ELR (cell line): ENCODE measurements at places on chromosomes 1 and 21.
A peak's percentile ranks its signal among the peaks of the same experiment; 100 is the strongest.

GRCh38 chr21:20313013-20313412, 685.2 kb upstream of the NCAM2 start:
- DNase-seq = no peak

- no peak for DNase-seq
Observed at GRCh38 chr1:204456826-204457442, 37.7 kb downstream of the PIK3C2B start.

DNA sequence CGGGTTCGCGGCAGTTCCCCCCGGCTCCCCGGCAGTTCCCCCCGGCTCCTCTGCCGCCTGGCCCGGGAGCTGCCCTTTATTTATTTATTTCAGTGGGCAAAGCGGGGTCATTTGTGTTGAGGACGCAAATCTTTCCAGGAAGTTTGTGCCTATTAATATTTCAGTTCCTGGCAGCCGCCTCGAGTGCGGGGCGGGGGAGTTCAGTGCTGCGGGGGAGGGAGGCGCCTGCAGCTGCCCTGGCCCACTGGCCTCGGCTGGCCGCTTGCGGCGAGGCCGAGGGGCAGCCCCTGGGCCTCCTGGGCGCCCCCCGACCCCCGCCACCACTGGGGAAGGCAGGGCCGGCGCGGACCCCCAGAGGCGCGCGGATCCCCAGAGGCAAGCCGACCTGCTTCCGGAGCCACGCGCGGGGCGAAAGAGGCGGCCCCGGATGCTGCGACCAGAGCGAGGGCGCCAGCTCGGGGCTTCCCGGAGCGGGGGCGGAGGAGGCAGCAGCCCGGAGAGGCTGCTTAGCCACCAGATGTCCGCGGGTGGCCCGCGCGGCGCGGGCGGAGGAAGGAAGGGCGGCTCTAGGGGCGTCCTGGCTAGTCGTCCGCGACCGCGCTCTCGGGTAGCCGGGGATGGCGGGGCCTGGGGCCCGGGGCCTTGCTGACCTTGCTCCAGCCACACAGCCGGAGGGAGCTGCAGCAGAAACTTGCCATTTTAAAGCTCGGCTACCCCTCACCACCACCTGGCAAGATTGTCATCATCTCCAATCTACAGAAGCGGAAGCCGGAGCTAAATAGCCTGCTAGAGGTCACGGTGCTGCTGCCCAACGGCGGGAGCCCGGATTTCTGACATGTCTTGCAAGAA, 48.0 kb downstream of the H3-3A start:
- DNase-seq = peak; percentile 72

GRCh38 chr1:155062151-155062686, 1.3 kb upstream of the EFNA4 start:
- DNase-seq = no peak

DNA sequence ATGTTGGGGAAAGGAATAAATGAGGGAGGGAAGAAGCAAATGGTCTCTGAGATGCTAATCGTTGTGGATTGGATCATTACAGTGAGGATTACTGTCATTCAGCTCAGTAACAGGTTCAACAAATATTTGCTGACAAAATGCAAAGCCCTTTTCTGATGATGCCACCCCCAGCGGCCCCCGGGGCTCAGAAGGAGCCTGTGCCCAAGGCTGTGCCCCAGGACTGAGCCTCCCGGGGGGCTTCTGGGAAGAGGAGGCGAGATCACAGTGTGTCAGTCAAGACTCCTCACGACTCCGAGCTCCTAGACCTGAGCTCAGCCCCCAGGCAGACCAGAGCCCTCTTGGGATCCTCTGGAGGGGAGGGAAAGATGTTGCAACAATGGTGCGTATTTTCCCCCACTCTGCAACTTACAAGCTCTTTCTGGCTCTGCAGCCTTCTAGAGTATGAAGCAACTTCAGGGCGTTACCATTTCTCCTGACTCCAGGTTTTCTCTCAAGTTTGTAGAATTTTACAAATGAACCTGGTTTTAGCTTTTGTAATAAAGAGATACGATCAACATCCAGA, 20.8 kb downstream of the EPHA8 start:
- DNase-seq = no peak

DNA sequence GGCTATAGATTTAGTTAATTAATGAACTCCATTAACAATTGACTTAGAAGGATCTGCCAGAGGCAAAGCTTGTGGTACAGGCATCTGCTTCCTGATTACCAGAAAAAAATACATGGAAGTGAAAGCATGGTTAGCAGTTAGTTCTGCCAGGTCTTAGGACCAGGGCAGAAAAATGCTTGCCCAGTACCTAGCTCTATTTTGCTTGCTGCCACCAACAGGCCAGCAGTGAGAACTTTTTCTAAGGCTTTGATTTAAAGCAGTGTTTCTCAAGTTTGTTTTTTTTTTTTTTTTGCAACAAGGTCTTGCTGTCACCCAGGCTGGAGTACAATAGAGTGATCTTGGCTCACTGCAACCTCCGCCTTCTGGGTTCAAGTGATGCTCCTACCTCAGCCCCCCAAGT, 16.4 kb upstream of the MTF1 start:
- DNase-seq = peak; percentile 46

GRCh38 chr1:246292571-246292970, 214.5 kb downstream of the SMYD3 start:
- DNase-seq = no peak

GRCh38 chr1:192080684-192081083, 77.6 kb upstream of the RGS18 start:
- DNase-seq = no peak

GRCh38 chr1:171081314-171081753, 9.4 kb upstream of the FMO3 start:
- peak; percentile 26 for DNase-seq

DNA sequence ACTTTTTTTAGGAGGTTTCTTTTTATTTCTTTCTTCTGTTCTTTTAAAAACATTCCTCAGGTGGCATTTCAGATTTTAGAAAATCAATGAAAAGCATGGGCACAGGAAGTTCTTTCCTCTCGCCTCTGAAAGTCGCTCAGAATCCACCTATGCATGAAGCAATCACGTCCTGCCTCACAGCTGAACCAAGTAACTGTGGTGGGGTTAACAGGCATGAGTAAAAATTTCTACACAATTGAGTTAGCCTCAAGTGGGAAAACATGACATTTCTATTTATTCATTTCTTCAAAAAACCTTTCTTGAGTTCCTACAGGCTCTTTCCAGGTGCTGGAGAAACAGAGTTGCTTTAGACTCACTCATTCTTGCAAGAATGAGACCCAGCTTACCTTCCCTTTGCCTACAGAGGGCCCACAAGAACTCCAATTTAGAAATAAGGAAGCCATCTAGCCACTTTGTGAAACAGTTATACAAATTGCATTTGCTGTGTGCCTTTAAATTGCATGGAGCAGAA, 508.9 kb upstream of the PKN2 start:
- no peak for DNase-seq

GRCh38 chr1:229950908-229951307, 116.1 kb upstream of the GALNT2 start:
- DNase-seq = no peak

- DNase-seq = no peak
Observed at GRCh38 chr1:164785841-164786534, 227.0 kb downstream of the PBX1 start.

GRCh38 chr1:104295511-104295910, 545.8 kb downstream of the AMY1C start:
- no peak for DNase-seq

- DNase-seq = no peak
Observed at GRCh38 chr1:6353619-6353954, 40.0 kb downstream of the ACOT7 start.

- DNase-seq = peak; percentile 19
Observed at GRCh38 chr1:1217621-1218523, 3.9 kb upstream of the TNFRSF4 start.

GRCh38 chr1:234499119-234499942, 20.4 kb upstream of the TARBP1 start:
- DNase-seq = peak; percentile 90

GRCh38 chr1:184300446-184300845, 86.4 kb upstream of the C1orf21 start:
- peak; percentile 81 for DNase-seq

DNA sequence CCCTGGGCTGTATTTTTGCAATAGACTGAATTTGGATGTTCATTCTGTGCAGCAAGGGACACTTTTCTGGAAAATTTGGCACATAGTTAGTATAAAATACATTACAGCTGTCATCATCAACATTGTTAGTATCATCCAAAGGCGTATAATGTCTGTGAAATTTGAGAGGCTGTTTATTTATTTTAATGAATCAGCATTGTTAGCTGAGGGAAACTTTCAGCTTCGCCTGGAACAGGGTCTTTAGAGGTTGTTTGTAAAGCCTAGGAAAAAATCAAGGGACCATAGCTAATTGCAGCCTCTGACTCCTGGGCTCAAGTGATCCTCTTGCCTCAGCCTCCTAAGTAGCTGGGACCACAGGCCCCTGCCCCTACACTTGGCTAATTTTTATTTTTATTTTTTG, 106.8 kb upstream of the USP24 start:
- DNase-seq = peak; percentile 59

GRCh38 chr1:109396513-109396839, 1.2 kb downstream of the SORT1 start:
- no peak for DNase-seq

DNA sequence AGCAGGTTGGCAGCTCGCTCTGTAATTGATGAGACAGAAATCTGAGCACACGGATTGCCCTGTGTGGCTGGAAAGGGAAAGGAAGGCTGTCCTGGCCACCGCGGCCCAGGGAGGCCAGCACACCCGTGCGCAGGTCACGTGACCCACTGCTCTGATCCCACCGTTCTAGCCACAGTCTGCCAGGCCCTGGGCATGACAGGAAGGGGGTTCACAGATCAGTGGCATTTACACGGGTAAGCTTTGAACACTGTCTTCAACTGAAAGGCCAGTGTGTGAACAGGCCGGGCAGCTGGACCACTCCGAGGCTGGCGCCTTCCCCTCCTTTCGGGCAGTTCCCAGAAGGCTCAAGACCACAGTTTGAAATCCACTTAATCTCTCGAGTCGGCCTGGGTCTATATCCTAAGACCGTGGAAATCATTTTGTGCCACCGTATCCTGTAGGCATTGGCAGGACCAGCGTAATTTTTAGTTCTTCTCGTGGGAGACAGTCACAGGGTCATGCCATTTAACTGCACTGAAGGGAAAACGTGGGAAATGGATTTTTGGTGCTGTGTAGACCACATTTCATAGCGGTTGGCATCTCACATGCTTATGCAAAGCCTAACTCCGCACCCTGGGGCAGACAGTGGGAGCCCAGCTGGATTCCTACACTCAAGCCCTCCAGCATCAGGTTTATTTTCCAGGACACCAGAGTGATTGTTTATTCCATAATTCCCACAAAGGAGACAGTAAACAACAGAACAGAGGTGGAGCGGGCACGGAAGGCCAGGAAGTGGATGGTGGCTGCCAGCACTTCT, 3.1 kb upstream of the ADARB1 start:
- no peak for DNase-seq

DNA sequence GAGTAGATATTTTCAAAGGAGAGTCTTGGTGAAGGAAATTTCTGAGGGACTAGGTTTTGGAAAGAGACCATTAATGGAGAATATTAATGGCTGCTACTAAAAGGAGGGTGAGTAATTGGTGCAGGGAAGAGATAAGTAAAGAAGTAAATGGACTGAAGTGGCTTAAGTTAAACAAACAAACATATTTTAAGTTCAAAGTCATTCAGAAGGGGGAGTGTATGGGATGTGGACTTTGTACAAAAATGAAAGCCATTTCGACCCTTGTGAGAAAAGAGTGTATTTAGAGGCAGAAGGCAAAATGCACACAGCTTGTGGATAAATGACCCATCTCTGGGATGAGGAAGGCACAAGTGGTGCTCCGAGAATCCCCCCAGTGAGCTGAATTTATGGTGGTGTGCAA, 171.7 kb downstream of the BACH1 start:
- DNase-seq = no peak

- DNase-seq = peak; percentile 5
Observed at GRCh38 chr1:95287081-95287480, 53.1 kb downstream of the RWDD3 start.

- DNase-seq = peak; percentile 53
Observed at GRCh38 chr1:156709757-156710489, 4.5 kb upstream of the CRABP2 start.

GRCh38 chr1:166838766-166839599, at the start of gene POGK:
Gene POGK (plus strand): TSS chr1:166839475. CDS start chr1:166840957, 1,482 bp downstream.
- DNase-seq = peak; percentile 90

GRCh38 chr1:2198571-2198970, 4.0 kb upstream of the FAAP20 start:
- no peak for DNase-seq

DNA sequence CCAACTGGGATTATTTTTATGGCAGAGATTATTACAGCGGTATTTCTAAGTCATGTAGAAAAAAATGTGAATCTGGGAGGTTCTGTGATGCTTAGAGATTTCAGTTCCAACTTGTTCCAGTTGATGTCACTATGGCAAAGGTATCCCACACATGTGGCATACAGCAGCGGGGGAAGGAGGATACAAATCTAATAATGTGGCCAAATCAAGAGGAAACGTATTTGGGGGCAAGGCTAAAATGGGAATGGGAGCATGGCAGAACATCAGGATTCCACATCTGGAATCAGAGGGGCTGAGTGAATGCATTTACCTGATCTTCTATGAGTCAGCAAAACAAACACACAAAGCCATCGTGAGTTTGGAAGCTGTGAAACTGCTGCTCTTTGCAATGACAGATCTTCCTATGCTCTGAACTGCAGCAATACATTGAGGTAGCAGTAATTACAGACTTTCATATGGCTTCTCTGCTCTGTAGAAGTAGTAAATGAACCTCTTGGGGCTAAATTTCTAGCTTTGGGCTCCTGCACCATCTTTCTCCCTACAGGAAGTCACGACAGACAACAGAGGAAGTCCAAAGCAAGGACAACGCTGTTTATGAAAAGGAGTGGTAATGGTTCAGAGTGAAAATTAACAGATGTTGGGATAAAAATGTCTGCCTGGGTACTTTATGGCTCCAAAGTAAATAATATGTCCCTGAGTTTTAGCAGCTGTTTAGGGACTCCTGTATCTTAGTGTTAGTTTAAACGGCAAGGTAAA, 55.5 kb downstream of the GABPA start:
- DNase-seq = peak; percentile 57
